ENCODE measurements at places on chromosomes 12 and 14.
A peak's percentile ranks its signal among the peaks of the same experiment; 100 is the strongest.

GRCh38 chr12:85955127-85955526 is 81.0 kb downstream of the NTS start:
- DNase-seq = no peak

- DNase-seq = no peak
These were observed 12.6 kb upstream of the KLHDC2 start for GRCh38 chr14:49755378-49755777.

- DNase-seq = no peak
These were observed 113.4 kb downstream of the SPTSSA start for GRCh38 chr14:34348592-34348991.

DNA sequence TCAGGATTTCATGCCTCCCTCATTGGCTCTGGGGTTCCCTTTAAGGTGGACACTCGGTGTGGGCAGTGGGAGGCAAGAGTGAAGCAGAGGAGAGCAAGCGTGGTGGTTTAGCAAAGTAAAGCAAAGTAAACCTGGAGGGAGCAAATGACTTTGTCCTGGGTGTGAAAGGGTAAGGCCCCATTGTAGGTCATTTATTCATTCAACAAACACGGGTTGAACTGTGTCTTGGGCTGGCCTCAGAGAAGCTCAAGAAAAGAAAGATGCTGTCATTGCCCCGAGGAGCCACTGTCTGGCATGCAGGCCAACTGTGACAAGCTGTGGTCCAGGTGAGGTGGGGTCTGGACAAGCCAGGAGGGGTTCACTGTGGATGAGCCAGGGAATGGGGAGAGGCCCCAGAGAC is 68.9 kb upstream of the DLK1 start:
- no peak for DNase-seq

DNA sequence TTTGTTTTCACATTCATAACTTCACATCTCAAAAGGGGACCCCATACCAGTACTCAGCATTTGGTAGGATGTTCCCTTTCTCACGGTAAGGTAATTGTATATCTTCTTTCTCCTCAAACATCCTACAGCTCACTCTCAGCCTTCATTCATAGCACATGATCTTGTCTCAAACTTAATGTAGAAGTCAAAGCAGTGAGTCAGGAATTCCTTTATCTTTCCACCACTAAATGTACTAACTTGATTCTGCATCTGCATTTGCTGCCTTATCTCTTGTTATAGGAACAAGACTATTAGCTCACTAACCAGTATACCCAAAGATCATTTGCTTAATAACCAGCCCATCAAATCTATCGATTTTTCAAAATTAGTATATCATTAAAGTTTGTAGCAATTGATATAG is 22.9 kb downstream of the CPSF2 start:
- no peak for DNase-seq

DNA sequence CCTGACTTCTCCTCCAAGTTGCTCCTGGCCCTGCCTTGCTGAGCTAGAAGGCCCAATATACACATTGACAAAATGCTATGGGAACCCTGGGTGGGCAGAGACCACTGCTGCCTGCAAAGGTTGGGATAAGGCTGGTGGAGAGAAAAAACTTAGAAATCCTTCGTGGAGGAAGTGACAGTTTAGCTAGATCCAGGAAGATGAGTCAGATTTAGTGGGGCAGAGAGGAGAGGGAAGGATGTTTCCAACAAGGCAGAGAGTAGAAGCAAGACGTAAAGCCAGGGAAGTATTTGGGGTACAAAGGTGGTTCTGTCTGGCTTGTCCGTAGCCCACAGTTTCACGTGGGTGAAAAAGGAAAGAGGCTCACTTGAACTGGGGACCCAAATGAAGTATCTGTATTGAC is 69.0 kb upstream of the CLMN start:
- no peak for DNase-seq

DNA sequence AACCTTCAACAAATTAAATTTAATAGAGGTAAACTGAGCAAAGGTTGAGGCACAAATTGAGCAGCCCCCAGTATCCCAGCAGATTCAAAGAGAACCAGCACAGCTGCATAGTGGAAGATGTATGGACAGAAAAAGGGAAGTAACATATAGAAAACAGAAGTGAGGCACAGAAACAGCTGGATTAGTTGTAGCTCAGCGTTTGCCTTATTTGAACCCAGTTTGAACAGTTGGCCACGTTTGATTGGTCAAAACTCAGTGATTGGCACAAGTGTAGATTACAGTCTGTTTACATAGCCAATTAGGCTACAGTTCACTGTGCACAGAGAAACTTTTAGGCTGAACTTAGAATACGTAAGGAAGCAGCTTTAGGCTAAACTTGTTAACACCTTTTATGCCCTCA is 315.5 kb downstream of the RMST start:
- no peak for DNase-seq

- DNase-seq = peak; percentile 17
These were observed 78.7 kb downstream of the NEDD1 start for GRCh38 chr12:96985515-96986362.

DNA sequence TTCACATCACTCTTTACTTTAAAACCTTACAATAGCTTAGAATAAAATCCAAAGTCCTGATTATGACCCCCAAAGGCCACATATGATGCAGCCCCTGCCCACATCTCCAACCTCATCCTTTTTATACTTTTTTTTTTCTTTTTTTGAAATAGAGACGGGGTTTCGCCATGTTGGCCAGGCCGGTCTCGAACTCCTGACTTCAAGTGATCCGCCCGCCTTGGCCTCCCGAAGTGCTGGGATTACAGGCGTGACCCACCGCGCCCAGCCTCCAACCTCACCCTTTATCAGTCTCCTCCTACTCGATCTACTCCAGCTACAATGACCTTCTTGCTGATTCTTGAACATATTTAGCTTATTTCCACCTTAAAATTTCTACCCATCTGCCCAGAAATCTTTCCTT is 1.2 kb upstream of the MAPKAPK5 start:
- no peak for DNase-seq

- no peak for DNase-seq
These were observed 41.2 kb upstream of the SLC2A13 start for GRCh38 chr12:40146800-40147797.
